ENCODE measurements at places on chromosomes 5 and 9.

DNA sequence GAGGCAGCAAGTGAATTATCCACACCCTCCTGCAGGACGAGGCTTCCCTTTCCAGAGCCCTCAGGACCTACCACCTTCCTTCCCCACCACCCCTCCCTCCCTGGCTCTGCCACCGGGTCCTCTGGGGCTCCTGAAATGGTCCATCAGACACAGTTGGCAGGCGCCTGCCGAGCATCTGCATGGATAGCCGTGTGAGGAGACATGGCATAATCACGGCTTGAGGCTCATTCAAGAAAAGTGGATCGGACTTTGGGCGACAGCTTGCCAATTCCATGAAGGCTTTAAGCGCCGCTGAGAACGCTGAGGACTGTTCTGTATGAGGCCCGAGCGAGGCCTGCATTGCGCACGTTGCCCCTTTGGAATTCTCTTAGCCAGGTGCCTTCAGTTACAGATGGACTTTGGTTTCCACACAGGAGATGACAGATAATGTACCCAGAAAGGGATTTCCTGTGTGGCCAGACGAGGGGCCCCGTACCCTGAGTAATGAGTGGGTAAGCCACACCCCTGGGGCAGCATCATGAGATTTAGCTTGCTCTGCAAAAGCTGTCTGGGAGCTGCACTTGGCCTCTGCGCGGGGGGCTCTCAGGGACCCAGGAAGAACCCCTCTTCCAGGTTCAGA lies 179.8 kb downstream of the OLFM1 start:
- DNase-seq: no peak

DNA sequence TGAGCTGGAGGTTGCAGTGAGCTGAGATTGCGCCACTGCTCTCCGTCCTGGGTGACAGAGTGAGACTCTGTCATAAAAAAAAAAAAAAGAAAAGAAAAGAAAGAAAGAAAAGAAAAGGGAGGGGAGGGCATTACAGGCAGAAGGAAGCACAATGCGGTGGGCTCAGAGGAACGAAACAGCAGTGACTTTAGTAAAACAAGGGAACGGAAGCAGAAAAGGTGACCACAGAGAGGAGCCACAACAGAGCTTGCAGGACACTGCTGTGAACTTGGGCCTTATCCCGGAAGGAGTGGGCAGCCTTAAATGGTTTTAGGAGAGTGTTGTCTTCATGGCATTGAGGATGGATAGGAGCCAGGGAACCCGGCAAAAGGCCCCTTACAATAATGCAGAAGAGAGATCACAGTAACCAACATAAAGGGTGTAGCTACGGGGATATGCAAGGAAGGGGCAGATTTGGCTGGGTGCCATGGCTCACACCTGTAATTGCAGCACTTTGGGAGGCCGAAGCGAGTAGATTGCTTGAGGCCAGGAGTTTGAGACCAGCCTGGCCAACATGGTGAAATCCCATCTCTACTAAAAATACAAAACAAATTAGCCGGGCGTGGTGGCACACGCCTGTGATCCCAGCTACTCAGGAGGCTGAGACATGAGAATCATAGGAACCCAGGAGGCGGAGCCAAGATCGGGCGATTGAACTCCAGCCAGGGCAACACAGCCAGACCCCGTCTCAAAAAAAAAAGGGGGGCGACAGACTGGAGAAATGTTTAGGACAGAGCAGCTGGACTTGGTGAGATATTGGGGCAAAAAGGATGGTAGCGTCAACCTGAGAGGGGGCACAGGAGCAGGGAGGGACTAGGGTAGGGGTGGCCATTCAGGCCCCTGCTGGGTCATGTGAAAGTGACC lies 83.9 kb upstream of the ZBTB43 start:
- DNase-seq: no peak

- DNase-seq: no peak
Observed at GRCh38 chr9:18127499-18127875, 346.5 kb upstream of the ADAMTSL1 start.

DNA sequence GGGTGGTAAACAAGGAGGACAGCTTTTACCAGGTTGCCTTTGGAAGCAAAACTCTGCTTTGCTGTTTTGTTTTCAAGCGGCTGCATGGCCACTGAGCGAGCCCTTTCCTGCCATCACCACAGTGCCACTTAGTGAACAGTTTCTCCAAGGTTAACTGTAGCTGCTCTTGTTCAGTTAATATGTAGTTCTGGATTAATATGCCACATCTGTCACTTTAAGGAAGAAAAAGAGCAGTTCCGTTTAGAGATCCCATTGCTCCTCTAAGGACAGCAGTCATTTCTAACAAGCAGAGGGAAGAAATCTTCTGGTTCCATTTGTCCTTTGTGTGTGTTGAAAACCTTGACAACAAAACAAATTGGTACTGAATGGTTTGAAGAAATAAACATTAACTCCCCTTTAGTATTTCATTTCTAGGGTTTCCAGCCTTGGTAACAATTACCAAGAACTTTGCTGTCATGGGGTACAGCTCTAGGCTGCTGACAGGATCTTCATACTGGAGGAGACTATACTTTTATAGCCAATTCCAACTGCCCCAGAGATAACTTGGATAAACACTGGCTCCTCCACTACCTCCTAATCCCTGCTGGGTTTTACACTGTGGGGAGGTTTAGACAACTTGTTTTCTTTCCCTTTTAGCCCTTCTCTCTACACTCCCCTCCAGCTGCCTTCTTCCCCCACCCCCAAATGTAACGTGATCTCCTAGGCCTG lies 10.3 kb upstream of the ABL1 start:
- no peak for DNase-seq

DNA sequence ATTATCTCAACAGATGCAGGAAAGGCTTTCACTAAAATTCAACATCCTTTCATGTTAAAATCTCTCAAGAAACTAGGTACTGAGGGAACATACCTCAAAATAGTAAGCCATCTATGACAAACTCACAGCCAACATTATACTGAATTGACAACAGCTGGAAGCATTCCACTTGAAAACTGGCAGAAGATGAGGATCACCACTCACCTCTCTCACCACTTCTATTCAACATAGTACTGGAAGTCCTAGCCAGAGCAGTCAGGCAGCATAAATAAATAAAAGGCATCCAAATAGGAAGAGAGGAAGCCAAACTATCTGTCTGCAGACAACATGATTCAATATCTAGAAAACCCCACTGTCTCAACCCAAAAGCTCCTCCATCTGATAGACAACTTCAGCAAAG lies 203.6 kb upstream of the GRAMD2B start:
- DNase-seq: no peak

DNA sequence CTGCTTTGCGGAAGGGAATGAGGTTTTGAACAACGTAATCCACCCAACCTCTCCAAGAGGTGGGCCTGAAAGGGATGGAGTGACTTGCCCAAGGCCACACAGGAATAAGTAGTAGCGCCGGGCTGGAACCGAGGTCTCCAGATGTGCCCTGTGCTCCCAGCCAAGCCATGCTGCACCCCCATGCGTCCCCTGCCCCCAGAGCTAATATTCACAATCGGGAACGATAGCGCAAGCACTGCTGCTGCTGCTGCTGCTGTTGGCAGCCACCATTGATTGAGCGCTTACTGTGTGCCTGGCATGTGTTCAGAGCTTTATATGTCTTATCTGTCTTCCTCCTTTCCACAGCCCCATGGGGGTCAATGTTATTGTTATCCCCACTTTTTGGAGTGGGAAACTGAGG lies 43.9 kb downstream of the AMBP start:
- no peak for DNase-seq

- no peak for DNase-seq
Observed at GRCh38 chr5:67047160-67047559, 149.4 kb downstream of the CD180 start.

DNA sequence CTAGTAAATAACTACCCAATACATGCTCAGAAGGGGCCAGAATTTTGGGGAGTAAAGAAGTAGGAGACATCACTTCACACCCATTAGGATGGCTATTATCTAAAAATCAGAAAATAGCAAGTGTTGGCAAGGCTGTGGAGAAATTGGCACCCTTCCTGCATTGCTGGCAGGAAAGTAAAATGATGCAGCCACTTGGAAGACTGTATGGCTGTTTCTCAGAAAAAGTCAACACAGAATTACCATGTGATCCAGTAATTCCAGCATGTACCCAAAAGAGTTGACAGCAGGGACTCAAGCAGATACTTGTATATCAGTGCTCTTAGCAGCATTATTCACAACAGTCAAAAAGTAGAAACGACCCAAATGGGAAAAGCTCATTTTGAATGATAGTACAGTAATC lies 107.6 kb downstream of the APBA1 start:
- no peak for DNase-seq

- DNase-seq: no peak
Observed at GRCh38 chr9:15469406-15469805, 41.4 kb downstream of the PSIP1 start.

- DNase-seq: no peak
Observed at GRCh38 chr5:132498152-132498551, 7.6 kb upstream of the IRF1 start.

DNA sequence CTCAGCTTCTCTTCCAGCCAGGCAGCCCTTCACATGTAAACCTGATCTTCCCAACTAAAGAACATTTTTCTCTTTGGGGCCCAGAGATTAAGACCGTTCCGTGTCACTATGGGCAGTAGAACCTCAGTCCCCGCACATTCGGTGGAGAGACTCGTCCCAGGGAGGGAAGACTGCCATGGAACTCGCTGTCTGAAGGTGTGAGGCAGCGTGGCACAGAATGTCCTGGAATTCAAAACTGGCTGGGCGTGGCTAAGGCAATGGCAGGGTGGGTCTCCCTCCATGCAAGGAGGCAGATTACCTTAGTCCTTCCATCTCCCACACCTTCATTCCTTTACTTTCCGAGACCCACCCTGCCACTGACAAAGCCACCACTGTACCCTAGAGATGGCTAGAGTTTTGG lies 57.4 kb upstream of the ZNF354A start:
- no peak for DNase-seq

GRCh38 chr5:19531374-19531952 lies 456.5 kb downstream of the CDH18 start:
- no peak for DNase-seq

DNA sequence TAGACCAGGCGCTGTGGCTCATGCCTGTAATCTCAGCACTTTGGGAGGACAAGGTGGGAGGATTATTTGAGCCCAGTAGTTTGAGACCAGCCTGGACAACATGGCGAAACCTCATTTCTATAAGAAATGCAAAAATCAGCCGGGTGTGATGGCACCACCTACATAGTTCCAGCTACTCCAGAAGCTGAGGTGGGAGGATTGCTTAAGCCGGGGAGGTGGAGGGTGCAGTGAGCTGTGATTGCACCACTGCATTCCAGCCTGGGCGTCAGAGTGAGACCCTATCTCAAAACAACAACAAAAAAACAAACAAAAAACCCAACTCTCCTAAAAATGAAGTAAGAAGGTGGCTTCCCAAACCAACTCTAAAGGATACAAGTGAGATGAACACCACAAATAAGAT lies 23.0 kb downstream of the IARS1 start:
- DNase-seq: no peak

DNA sequence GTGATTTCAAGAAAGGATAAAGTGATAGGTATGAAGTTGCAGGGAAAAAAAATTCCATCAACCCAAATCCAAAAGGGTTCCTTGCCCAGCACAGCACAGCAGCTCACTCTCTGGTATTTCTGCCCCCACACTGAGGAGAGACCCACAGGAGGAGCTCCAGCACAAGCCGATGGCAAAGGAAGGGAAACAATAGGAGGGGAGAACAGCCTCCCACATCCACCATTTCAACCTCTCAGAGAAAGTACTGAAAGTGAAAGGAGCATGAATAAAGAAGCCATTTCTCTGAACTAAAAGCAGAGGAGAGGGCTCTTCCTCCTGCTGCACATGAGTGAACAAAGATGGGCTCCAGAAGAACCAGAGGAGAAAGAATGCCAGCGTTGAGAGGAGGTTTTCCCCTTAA lies 54.9 kb upstream of the ZSWIM6 start:
- no peak for DNase-seq

DNA sequence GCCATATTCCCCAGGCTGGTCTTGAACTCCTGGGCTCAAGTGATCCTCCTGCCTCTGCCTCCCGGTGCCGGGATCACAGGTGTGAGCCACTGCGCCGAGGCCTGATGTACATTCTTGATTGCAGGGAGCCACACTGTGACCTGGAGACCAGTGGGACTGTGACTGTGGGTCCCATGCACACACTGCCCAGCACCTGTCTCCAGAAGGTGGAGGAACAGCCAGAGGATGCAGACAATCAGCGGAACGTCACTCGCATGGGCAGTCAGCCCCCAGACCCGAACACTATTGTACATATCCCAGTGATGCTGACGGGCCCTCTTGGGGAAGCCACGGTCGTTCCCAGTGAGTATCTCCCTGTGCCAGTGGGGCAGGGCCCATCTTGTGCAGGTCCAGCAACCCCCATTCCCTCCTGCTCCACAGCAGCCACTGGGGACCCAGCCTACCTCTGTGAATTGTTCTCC lies 147.3 kb downstream of the CACNA1B start:
- no peak for DNase-seq

DNA sequence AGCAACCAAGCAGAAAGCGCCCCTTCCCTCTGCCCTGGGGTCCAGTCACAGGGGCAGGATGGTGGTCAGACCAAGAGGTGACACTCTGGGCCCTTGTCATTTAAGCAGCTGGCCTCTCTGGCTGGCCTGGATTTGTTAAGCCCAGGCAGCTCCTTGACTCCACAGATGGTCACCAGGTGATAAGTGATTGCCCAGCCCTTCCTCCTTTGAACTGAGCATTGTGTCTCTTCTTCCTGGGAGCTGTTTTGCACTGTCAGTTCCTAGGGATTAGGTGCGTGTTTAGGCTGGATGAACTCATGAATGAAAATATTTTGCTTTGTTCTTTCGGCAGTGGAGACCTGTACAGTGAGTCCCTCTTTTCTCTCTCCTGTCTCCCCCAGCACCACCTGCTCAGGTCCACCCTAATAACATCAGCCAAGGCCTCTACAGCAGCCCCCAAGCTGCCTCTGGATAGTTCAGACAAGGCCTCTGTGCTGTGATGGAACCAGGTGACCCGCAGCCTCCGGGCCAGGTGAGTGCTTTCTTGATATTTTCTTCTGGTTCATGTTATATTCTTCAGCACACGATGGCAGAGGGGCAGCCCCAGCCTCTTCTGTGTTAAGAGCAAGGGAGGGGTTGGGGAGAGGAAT lies 139.7 kb upstream of the PITX1 start:
- DNase-seq: no peak

- DNase-seq: no peak
Observed at GRCh38 chr5:94694671-94695070, 76.2 kb downstream of the SLF1 start.

DNA sequence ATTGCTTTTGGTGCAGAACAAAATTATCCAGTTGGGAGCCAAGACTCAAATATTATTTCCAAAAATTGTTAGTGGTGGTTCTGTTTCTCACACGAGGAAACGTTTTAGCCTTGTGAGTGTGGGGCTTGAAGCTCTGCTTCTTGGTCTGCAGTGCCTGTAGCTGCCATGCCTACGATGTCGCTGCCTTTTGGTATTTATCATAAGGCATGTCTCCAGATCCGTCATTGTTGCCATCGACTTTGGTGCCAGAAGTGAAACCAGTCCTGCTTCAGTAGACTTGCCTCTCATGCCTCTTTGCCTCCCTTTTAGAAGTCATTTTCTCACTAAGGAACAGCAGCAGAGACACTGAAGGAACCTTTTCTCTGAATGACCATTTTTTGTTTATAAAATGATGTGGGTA lies 29.7 kb upstream of the CATSPER3 start:
- no peak for DNase-seq

- DNase-seq: no peak
Observed at GRCh38 chr5:169904508-169904907, 75.8 kb downstream of the INSYN2B start.
